ENCODE measurements at places on chromosomes 4 and X. TPM values are rescaled to one million over a fixed set of nuclear protein-coding genes. Genes with fewer than 3 reads are reported as not detected.

DNA sequence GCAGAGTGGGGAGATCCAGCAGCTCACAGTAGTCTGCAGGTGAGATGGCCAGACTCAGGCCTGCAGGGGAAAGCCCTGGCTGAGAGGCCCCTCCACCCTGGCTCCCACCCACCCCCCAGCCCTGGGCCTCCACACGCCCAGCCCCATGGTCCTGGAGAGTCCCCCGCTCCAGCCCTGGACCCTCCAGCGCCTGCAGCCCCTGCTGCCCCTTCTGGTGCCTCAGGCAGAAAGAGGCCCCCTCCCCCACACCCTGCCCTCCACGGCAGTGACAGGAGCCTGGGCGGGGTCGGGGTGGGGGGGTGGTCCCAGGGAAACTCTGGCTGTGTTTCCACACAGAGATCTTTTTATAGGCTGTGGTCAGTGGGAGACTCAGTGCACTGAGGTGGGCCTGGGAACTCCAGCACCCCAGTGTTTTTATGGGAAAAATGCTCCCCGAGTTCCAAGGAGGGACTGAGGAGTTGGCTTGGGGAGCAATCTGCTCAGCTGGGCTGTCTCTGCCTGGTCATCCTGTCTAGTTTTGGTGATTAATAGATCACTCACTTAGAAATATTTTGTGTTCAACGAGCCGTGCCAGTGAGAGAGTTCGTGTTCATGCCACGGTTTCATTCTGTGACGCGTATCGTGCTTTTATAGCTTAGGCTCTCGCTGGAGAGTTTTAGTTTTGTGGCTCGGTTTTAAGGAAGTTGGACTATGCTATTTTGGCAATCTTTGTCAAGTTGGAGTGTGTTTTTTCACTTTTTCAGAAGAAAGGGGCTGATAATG lies 53.1 kb upstream of the HGFAC start:
- no peak for DNase-seq

NOX1 gene
- total RNA-seq: not detected

GRCh38 chrX:81021478-81021877 lies 180.2 kb downstream of the HMGN5 start:
- DNase-seq: no peak

ATP11C gene
- total RNA-seq: 20.0 TPM

ODAM gene
- total RNA-seq: not detected

GRCh38 chr4:18917689-18918088 lies 896.1 kb upstream of the LCORL start:
- DNase-seq: no peak

DNA sequence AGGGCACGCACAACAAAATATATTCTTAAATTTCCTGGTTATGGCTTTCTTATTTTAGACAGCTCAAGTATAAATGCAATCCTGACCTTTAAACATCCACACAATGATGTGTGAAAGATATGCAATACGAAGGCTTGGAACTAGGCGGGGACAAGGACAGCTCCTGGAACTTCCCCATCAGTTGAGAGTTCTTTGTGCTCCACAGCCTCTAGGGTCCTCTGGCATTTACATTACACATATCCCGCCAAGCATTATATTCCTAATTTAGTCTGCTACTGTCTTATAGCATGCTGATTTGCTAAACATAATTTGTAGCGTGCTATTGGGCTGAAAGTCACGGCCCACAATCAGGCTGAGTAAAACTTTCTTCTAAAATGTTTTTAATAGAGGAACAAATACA lies 74.4 kb downstream of the FTHL17 start:
- DNase-seq: no peak

CYP2U1 gene
- total RNA-seq: 7.6 TPM

- DNase-seq: no peak
Measured at GRCh38 chrX:47179221-47179927, 14.3 kb upstream of the UBA1 start.

DNA sequence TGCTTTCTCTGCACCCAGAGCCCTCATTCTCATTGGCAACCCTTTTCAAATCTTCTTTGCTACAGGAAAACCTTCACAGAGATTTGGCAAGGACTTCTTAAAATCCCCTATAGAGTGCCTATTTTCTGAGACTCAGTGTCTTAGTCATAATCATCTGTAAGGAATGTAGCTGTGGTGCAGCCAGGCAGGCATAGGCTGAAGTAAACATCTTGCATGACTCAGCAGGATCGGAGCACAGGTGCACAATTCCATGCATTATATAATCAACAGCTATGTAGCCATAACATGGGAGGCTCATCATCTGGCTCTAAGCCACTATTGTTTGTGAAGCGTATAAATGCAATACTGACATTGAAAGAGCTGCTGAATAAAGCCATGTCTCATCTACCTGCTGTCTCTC lies 368.8 kb downstream of the MAGEE1 start:
- DNase-seq: no peak

- no peak for DNase-seq
Measured at GRCh38 chrX:11371106-11371505, 77.9 kb downstream of the AMELX start.

GRCh38 chrX:40651620-40652223 lies 4.4 kb upstream of the CXorf38 start:
- DNase-seq: no peak

RS1 gene
- total RNA-seq: not detected

ADGRG2 gene
- total RNA-seq: 7.1 TPM

- no peak for DNase-seq
Measured at GRCh38 chr4:40423735-40424134, 88.6 kb downstream of the CHRNA9 start.
